Sciatic nerve (tissue), 2 donors: ENCODE measurements at places on chromosomes 6 and 20. TPM values are rescaled to one million over a fixed set of nuclear protein-coding genes. Genes with fewer than 3 reads are reported as not detected.

- no peak for DNase-seq
These were observed 99.1 kb downstream of the ARMC2 start for GRCh38 chr6:108947114-108947854.

DNA sequence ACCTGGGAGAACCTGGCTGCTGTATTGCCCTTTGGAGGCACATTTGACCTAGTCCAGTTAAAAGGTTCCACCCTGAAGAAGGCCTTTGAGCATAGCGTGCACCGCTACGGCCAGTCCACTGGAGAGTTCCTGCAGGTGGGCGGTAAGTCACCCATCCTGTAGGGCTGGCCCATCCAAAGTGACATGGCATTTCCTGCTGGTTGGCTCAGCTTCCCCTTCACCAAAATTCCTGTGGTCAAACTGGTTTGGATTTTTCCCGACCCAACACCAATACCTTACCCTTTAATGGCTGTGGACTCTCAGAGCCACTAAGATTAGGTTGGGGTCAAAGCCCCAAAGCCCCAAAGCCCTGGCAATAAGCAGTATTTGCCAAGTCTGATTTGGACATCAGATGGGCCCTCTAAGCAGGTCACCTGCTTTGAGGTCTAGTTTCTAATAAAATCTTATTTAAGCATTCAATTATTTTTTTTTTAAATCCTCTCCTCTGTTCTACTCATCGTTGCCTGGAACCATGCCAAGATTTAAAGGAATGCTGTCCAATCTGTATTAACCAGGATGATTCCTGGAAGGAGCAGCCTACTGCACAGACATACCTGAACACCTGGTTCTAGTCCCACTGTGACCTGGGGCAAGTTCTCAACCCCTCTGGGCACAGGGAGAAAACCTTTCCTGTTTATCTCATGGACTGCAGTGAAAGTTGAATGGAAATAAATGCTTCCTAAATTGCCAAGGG is 40.8 kb downstream of the NT5E start:
- DNase-seq, result no peak

DNA sequence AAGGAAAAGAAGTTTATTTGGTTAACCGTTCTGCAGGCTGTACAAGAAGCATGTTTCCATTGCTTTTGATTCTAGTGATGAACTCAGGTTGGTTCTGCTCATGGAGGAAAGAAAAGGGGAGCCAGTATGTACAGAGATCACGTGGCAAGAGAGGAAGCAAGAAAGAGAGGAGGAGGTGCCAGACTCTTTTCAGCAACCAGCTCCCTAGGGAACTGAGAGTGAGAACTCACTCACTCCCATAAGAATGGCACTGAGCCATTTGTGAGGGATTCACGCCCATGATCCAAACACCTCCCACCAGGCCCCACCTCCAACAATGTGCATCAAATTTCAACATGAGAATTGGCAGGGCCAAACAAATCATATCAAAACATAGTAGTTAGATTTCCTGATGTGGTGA is 649.1 kb downstream of the EPM2A start:
- no peak for DNase-seq

DNA sequence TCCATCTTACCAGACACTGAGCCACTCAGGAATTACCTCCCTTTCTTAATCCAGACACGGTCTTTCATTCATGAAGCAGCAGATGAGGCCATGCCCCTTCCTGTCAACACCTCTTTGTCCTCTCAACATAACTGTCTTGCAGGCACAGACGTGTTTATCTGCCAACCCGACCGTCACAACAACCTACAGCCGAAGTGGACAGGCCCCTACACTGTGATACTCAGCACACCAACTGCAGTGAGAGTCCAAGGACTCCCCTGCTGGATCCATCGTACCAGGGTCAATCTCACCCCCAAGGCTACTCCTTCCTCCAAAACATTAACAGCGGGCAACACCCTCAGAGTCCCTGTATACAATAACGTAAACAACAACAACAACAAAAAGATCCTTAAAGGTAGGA is 30.6 kb upstream of the ULBP3 start:
- DNase-seq, result no peak

Gene NELFE
- 55.1 TPM for total RNA-seq

Gene FRK
- total RNA-seq, result 0.85 TPM
